GM13977 (cell line): ENCODE measurements at places on chromosomes 16 and 17.

DNA sequence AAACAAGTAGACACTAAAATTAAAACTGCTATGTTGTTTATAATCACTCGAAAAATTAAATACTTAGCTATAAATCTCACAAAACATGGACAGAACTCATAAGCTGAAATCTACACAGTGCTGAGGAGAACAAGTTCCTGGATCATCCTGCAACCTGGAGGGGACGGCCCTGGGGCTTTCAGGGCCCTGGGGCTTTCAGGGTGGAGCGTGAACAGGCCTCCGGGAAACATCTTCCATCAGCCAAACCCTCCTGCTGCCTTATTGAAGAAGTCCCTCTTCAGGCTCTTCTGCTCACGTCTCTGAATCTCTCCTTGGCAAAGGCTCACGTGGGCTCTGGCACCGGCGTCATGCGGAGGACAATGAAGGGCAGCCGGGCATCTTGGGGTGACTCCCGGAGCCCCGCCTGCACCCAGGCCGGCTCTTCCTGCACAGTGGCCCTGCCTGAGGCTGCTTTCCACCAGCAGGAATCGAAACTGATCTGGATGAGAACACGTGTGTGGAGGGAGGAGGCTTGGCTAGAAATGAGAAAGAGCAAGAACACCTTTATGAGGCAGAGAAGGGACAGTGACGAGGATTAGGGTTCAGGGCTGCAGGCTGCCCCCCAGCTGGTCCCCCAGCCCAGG lies 127.3 kb downstream of the CDRT15L2 start:
- DNase-seq = no peak

- DNase-seq = no peak
Observed at GRCh38 chr17:31593806-31594205, 202.3 kb downstream of the RAB11FIP4 start.

GRCh38 chr17:31582151-31582907 lies 190.9 kb downstream of the RAB11FIP4 start:
- peak; percentile 61 for DNase-seq

DNA sequence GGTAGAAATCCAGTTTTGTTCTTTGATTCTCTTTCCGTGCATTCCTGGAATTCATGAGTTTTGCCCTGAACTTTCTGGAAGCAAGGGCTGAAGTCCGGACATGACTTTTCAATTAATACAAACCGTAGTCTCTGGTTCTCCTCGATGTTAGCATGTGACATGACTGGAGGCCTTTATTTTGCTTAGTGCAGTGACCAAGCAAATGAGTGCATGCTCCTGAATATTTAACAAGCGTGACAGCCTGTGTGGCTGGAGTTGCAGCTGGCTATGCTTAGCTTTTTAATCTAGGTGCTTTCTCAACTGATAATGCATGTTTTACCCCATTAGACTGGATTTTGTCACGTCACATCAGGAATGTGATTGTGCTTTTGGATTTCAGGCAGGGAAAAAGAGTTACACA lies 302.1 kb downstream of the MAP2K6 start:
- DNase-seq = no peak

GRCh38 chr17:6940186-6940649 lies 55.6 kb upstream of the ALOX12 start:
- no peak for DNase-seq

GRCh38 chr16:78116946-78117345 lies 17.5 kb downstream of the WWOX start:
- DNase-seq = no peak

DNA sequence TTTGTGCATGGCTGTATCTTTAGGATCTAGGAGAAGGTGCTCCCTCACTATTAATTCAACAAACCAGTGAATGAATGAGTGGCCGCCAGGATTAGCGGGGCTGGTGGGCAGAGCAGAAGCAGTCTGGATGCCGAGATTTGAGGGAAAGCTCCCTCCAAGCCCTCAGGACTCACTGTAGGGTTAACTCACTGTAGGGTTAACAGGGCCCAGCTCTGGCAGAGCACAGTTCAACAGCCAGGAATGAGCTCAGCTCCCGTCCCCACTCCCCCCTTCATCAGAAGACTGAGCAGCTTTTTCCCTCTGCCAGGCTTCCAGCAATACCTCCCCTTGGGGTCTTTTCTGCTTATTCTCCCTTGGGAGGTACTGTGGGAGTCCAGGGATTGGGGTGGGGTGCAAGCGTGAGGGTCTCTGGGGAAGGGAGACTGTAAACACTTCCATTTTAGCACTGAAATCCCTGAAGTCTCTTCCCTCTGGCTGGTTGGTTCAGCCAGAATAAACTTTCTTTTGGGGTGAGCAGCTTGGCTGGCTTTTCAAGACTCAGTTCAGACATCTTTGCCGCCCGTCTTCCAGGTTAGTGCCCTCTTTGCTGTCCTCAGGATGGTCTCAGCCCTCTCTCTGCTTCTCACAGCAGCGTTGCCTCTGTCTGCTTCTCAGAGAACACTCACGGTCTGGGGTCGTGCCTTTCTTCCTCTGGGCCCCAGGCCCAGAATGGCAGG lies 53.7 kb upstream of the WSB1 start:
- no peak for DNase-seq
